ENCODE measurements at places on chromosomes 7 and 10.

GRCh38 chr10:9869606-9870176, 1148.0 kb upstream of the CELF2 start:
- DNase-seq, result no peak

DNA sequence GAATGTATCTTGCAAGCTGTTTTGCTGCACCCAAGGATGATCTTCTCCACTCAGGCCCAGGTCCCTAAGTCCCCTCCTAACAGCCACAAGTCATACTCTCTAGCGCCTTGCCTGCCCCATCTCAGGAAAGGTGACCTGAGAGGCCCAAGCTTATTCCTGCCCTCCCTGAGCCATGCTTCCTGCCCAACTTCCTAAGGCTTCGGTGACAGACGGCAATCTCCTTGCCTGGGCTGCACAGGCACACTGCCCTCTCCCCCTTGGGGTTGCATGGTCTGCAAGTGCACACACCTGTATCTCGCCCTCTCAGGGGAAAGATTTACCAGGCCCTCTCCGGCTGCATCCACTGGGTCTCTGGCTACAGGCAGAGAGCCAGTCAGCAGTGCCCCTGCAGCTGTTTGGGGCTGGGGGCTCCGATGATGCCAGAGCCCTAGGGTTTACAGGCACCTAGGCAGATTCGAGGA, 771 bp upstream of the ADIRF start:
- DNase-seq, result no peak

- no peak for DNase-seq
Observed at GRCh38 chr7:94311515-94311914, 83.2 kb upstream of the COL1A2 start.

DNA sequence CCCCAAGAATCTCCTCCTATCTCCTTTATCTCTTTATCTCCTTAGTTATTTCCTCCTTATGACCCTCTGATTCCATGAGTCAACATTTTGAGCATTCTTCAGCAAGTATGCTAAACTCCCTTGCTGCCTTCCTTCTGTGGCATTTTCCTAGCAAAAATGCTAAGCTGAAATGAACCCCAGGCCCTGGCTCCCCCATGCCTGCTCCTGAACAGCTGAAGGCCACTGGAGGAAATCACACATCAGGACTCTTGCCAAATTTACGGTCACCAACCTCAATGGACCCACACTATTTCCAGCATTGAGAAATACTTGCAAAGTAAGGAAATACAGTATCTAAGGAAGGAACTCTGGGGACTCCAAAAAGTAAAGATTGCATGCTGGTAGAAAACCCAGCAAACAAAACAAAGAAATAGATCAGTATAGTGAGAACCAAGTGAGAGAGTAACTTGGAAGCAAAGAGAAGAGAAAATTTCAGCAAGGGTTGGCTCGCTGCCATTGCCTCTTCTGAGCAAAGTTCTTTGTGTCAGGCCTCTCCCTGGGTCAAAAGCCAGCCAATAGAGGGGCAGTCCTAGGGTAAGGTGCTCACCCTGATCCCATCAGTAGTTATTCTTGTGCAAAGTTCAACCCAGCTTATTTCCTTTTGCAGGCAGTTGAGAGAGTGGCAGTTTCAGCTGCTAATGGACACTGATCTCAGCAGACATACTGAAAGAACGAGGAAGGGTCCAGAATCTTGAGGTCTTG, 5.1 kb upstream of the PLEKHS1 start:
- DNase-seq, result no peak

DNA sequence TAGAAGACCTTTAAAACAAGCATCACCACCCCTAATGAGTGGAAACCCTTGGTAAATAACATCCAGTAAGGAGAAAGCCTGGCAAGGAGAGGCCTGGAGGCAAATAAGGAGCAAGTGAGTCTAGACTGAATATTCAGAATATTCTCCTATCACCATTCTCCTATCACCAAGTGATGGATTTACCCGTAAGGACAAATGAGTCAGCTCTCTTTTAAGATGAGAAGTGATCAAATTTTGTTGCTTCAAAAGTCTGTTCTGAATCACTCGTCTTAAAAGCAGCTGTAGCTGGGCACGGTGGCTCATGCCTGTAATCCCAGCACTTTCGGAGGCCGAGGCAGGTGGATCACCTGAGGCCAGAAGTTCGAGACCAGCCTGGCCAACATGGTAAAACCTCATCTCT, 28.4 kb downstream of the KIAA1549 start:
- DNase-seq, result no peak

- DNase-seq, result peak; percentile 47
Observed at GRCh38 chr10:9331583-9332008, 1277.1 kb downstream of the GATA3 start.

DNA sequence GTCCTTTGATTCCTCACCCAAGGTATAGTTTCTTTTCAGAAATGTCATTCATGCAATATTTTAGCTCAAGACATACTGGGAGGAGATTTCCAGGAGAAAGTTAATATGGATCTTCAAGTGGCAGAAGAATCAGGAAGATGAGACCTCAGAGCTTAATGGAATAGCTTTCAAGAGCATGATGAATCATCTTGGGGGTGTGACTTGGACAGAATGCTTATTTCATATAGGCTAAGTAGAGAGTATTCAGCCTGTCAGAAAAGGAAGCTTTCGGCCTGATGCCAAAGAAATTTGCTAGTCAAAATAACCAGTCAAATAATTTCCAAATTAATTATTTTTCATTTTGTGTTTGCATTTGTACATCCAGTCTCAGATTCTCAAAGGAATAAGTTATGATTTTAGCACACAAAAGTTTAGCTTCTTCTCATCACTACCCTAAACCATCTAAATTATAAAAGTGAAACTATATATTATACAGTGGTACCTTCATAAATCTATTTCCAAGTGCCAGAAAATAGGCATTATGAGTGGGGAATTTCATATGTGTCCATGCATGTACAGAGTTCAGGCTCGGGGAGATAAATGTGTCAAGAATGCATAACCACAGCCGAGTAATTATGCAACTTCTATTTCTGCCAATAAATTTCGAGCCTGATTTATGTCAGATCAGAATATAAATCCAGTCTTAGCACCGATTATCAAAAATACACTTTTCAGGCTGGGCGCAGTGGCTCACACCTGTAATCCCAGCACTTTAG, 27.3 kb upstream of the CALD1 start:
- DNase-seq, result no peak

DNA sequence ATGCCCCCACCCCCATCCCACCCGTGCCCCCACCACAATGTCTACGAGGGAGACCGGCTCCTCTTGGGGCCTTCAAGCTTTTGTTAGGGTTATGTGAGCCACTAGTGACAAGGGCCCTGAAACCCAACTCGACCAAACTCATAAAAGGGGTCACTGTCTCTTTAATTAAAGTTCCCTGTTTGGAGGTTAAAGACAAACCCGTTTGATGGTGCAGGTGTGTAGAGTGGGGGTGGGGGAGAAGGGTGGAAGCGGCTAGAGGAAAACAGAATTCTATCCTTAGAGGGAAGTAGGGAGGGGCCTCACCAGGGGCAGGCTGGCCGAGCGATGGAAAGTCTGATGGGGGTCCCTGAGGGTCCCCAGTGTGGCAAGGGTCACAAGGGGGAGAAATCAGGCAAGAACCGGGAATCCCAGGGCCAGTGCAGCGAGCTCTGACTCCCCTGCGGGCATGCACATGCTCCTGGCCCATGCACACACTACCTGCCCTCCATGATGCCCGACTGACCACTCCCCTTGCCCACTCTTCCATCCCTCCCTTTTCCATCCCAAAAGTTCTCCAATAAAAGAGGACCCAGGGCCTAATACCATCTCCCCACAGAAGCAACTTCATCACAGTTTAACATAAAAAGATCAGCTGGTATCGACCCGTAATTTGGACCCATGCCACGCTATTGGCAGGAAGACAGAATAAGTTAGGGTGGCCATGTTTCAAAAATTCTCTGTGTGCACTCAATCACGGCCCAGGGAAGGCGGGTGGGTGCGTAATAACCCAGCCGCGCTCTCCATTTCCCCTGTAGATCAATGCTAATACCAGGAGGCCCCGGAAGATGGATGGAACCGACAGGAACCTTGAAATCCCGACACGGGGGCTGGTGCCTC, 35.9 kb upstream of the SLF2 start:
- DNase-seq, result no peak

DNA sequence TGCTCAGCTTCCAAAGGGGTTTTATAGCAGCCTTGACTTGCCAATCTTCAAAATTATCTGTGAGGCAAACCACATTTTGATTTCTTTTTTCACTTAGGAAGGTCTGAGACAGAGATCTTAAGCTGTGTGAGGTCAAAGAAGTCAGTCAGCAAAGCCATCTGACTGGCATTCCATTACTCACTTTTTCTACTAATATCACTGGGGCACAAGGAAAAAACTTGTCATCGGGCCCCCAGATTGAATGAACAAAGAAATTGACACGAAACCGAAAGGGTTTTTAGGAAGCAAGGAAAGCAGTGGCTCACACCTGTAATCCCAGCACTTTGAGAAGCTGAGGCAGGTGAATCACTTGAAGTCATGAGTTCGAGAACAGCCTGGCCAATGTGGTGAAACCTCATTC, 78.5 kb upstream of the FRMD4A start:
- no peak for DNase-seq

- no peak for DNase-seq
Observed at GRCh38 chr7:84181628-84182027, 13.0 kb downstream of the SEMA3A start.

DNA sequence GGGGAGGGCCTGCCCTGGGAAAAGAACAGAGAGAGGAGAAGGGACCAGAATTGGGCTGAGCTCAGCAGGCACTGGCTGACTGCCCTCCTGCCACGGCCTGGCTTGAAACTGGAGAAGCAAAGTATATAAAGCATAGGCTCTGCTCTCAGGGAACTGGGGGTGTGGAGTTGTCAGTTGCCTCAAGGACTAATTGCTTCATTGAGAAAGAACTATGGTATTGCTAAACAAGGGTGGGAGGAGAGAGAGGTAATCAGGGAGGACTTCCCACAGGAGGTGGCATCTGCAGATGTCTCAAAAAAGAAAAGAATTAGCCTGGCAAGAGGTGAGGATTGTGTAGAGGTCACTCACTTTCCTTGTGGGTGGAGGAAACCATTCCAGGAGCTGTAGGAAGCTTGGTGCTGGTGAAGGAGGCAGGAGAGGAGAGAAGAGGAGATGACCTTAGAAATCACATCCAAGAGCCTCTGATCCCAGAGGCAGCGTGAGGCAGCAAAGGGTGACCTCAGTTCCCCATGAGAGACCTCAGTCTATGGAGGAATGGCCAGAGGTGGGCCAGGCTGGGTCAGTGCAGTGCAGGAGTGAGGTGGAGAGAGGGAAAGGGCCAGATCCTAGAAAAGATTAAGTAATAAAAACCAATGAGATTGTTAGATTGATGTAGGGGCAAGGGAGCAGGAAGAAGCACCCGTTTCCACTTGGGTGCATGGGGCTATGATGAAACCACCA, 2.4 kb downstream of the PILRB start:
- no peak for DNase-seq

- DNase-seq, result no peak
Observed at GRCh38 chr10:70293169-70293843, 9.5 kb upstream of the NPFFR1 start.

GRCh38 chr7:156196649-156197048, 384.4 kb upstream of the SHH start:
- no peak for DNase-seq

GRCh38 chr7:87119581-87119980, 32.7 kb upstream of the DMTF1 start:
- DNase-seq, result no peak

DNA sequence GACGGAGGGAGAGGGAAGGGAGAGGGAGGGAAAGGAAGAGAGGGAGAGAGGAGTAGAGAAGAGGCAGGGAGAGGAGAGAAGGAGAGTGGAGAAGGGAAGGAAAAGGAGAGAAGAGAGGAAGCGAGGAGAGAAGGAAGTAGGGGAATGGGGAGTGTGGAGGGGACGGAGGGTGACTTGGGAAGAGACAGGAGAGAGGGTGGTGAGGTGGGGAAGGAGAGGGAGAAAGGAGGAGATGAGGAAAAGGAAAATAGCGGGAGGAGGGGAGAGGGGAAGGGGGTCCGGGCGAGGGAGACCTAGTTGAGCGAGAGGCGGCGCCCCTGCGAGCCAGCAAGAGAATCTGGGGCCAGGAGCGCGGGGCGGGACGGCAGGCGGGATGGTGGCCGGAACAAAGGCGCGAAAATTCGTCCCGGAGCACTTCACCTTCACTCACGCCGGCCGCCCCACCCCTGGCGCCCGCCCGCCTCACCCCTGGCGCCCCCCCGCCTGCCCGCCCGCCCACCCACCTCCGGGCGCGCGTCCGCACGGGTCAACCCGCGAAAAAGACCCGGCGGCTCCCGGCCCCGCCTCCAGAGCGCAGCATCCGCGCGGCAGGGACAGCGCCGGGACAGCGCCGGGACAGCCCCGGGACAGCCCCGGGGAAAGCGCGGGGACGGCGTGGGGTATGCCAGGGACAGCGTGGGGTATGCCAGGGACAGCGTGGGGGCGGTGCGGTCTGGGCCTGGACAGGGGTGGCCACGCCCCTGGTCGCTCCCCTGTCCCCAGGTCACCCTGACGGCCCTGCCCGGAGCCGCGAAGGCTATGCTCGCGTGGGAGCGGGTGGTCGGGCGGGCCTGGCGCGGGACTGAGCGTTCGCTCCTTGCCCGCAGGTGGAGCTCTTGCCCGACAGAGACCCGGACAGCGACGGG, 4.2 kb downstream of the VSTM2A start:
- no peak for DNase-seq

DNA sequence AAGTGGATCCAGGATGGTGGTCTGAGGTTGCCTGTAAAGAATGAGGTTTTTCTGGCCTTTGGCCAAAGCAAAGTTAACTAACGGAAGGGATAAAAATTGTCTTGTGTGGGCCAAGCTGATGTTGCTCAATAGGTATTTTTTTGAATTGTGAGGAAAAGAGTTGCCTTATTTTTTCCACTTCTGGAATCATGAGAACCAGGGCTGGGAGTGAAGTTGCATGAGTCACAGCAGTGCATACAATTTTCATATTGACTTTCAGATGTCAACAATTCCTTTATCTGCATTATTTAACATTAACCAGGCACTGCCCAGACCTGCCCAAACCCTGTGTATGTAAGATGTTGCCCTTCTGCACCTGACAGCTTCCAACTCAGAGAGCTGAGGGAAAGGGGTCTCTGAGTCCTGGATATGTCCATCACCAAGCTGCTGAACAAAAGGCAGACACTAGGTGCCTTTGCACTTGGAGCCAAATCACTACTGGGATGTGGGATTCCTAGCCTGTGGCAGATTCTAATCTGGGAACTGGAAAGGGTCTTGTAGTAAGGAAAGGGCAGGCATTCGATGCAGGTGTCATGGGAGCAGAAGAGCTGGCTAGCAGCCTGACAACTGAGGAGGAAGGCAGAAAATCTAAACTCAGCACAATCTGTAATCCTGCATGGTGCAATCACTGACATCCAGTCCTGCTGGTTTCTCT, 52.3 kb upstream of the SLC35B4 start:
- no peak for DNase-seq

- peak; percentile 38 for DNase-seq
Observed at GRCh38 chr10:132588301-132589013, 50.9 kb downstream of the INPP5A start.

DNA sequence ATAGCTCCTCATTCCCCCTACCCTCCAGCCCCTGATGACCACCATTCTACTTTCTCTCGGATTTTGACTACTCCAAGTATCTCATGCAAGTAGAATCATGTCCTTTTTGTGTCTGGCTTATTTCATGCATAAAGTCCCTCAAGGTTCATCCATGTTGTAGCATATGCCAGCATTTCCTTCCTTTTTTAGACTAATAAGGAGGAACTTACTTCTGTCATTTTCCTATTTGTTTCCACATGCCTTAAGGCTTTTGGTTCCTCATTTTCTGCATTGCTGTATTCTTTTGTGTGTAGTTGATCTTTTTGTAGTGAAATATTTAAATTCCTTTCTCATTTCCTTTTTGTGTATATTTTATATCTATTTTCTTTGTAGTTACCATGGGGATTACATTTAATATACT, 376.9 kb downstream of the CALN1 start:
- DNase-seq, result no peak
